ENCODE measurements at places on chromosomes 12 and 14.

DNA sequence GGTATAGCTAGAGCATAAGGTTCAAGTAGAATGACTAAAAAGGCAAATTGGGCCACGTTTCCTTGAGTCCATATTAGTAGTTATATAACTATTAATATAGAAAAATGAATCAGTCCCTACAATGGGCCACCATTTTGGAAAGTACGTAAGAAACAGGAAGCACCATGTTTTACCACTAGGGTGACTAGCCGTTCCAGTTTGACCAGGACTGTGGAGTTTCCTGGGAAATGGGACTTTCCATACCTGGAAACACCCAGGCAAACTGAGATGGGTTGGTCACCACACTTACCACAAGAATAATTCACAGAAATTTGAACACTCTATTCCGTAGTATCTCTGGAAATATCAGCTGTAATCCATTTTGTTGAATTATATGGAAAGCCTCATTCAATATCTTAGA lies 2.1 kb upstream of the MAGOHB start:
- no peak for DNase-seq

GRCh38 chr12:121483949-121484348 lies 84.0 kb downstream of the RNF34 start:
- DNase-seq, result no peak

GRCh38 chr12:41512497-41512896 lies 324.4 kb downstream of the PDZRN4 start:
- no peak for DNase-seq

DNA sequence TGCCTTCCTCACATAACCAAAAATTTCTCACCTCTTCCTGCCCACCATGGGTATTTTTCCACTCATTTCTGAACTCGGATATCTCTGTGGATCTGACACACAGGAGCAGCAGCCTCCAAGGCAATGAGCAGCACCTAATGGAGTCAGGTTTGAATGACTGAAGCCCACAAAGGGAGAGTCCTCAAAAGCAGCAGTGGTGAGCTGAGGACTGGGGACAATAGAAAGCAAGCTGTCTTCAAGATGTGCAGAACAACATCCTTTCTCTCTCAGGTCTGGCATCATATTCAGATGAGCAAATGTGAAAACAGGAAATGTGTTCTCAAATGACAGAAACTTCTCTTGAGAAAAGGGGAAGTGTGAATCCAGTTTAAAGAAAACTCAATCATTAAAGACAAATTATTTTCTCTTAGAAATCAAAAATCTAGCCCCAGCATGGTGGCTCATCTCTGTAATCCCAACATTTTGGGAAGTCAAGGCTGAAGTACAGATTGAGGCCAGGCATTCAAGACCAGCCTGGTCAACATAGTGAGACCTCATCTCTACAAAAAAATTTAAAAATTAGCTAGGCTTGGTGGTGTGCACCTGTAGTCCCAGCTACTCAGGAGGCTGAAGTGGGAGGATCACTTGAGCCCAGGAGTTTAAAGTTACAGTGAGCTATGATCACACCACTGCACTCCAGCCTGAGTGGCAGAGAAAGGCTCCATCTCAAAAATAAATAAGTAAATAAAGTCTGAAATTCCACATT lies 54.2 kb downstream of the C12orf42 start:
- DNase-seq, result peak; percentile 18

All from effector memory CD8-positive, alpha-beta T cell (primary cell).